ENCODE measurements at places on chromosomes 12 and 14. TPM values are rescaled to one million over a fixed set of nuclear protein-coding genes. Genes with fewer than 3 reads are reported as not detected.

DNA sequence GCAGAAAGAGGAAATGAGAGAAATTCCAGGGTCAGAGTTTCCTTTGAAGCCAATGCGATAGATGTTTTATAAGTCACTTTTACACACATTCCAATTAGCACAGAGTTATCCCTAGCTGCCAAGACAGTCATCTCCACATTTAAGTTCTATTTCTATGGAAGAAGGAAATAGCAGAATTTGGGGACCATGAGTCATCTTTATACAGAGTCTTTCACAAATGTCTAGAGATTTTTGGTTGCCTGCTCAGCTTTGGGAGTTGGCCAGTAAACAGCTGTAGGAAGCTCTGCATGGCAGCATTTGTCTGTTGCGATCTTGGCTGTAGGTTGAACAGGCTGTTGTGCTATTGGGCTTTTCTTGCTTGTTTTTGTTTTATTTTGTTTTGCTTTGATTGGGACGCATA is 884.3 kb downstream of the GALC start:
- DNase-seq: no peak

DNA sequence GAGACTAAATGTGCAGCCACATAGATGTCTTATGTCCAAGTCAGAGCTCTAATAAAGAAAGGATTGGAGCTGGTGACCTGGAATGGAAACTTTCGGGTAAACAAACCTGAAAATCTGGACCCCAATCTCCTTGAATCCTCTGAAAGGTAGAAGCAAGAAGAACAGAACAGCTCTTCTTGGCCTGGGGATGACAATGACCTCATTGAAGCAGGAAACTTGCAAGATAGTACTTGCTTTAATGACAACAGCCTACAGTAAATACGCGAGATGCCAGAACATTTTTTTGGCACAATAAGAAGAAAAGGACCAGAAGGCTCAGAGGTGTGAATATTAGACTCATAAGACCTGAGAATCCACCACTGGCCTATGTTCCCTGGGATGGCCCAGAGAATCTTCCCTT is 4.1 kb upstream of the PRIMA1 start:
- DNase-seq: peak; percentile 3

Gene MAGOHB
- polyA plus RNA-seq: 16.4 TPM

- no peak for DNase-seq
Measured at GRCh38 chr12:22322091-22322490, 12.4 kb downstream of the ST8SIA1 start.

Gene PTHLH
- 4.5 TPM for polyA plus RNA-seq

- DNase-seq: no peak
Measured at GRCh38 chr12:102067574-102068258, 5.9 kb upstream of the WASHC3 start.

DNA sequence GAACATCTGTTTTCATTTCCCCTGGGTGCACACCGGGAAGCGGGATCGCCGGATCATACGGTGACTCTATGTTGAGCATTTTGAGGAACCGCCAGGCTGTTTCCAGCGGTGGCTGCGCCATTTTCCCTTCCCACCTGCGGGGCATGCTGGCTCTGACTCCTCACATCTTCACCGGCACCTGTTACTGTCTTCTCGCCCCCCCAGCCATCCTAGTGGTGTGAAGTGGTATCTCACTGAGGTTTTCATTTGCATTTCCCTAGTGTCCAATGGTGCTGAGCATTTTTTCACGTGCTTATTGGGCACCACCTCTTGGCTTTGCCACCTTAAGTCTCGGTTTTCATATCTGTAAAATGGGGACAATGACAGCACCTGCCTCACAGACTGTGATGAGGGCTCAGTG is 44.1 kb upstream of the EML1 start:
- no peak for DNase-seq

DNA sequence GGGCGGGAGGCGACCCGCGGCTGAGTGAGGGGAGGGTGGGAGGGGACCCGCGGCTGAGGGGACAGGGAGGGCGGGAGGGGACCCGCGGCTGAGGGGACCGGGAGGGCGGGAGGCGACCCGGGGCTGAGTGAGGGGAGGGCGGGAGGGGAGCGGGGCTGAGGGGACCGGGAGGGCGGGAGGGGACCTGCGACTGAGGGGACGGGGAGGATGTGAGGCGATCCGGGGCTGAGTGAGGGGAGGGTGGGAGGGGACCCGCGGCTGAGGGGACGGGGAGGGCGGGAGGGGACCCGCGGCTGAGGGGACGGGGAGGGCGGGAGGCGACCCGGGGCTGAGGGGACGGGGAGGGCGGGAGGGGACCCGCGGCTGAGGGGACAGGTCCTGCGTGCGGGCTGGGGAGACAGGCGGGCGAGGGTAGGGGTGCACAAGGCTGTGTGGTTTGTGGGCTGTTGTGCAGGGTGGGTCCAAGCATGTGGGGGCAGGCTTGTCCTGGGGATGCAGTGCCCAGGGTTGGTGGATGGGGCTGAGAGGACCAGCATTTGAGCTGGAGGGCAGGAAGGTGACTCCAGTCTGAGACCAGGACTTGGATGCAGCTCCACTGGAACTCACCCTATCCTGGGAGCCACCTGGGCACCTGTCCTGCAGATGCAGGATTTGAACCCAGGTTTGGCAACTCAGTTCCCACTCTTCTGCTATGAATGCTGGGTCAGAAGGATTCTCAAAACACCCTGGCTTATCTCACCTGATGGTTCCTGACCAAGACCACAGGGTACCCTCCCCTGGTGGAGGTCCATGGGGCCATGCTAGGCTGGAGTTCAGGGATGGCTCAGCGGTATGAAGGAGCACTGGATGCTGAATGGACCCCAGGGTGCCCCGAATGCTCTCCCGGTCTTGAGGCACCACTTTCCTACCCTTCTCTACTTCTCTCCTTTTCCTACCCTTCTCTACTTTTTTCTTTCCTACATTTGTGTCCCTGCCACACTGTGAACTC is 9.4 kb downstream of the PLD4 start:
- peak; percentile 74 for DNase-seq

DNA sequence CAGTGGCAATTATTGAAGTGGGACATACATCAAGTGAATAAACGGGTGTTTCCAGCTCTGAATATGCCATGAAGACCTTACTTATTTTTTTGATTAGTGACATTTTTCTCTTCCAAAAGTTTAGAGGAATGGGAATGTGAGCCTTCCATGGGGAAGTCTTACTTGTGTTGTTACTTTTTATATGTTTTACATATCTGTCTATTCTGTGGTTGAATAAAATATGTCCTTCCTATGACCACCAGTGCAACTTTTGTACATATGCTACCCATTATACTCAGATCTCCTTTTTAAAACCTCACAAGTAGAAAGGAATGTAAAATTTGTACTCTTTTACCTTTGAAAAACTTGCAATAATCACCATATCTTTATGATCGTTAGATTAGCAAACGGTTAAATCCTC is 132.7 kb downstream of the MSRB3 start:
- no peak for DNase-seq

Gene KICS2
- polyA plus RNA-seq: 2.2 TPM

GRCh38 chr14:77475432-77476115 is 17.7 kb downstream of the AHSA1 start:
- DNase-seq: no peak

- DNase-seq: no peak
Measured at GRCh38 chr14:37167151-37168047, 5.0 kb downstream of the SLC25A21 start.

DNA sequence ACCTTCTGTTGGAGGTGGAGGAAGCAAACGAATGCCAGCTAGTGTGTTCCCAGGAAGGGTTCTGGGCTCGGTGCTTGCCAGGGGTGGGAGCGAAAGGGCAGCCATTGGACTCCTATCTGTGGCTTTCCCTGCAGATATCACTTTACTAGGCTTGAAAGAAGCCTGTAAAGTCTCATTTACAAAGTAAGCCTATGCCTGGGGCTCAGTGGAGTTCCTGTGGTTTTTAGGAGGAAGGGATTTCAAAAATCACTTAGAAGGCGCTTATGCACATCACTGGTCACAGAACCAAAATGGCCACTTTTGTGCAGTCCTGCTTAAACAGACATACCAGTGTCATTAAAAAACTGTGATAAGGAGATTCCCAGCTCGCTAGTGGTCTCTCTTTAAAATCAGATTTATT is 22.7 kb downstream of the CLMN start:
- DNase-seq: no peak

Gene CARMIL3
- polyA plus RNA-seq: not detected

DNA sequence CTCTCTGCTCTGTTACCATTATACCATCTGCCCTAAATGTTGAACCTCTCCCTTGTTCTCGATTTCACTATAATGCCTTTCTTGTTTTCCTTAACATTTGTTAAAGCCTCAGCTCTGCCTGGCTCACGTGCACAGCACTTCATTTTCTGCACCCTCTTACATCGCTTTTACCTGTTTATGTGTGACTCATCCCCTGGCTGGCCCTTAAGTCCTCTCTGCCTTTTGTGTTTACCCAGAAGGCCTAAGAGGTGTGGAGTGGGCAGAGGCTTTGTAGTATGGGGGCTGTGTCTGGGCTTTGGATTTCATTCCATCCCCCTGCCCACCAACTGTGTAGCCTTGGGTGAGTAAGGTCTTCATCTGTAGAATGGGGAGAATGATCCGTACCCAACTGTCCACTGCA is 36.5 kb downstream of the UBE3B start:
- DNase-seq: no peak

Gene TAS2R14
- polyA plus RNA-seq: not detected

GRCh38 chr14:105060751-105061427 is 4.3 kb downstream of the GPR132 start:
- no peak for DNase-seq

DNA sequence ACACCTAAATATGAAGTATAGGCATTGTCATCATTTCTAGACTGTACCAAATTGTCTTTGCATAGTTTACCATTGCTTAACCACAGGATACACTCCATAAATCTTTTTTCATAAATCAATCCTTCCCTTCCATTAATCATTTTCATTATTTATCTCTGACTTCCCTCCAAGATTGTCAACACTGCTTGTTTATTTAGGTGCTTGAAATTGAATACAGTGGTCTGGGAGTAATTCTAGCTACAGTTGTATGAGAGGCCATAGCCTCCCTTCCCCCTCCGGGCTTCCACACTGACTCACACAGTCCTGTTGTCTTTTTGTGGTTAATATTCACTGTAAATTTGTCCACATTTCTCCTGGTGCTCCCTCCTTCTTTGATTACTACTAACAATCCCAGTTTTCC is 114.2 kb upstream of the ARID2 start:
- no peak for DNase-seq

DNA sequence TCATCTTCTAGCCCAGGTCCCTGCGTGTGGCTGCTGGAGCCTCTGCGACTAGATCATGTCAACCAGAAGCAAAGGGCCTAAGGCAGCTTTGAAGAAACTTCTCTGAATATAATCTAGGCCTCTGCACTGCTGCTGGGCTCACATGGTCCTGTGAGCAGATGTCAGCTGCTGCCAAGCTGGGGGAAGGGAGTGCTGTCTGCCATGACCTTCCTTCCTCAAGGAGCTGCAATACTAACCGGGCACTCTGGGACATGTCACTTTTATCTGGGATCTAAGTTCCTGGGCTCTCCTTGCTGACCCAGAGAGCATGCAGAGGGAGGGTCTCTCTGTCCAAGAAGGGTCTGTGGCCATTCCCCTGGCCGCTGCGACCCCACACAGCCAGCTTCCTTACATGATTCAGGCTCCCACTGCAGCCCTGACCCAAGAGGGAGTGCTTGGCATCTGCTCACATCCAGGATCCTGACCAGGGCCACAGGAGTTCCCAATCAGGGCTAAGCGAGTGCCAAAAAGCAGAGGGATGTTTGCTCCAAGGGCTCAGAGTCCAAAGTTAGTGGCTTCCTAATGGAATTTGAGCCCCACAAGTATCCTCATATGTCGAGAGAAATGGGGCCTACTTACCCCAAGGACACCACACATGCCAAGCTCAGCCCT is 74.0 kb downstream of the PLEKHG3 start:
- peak; percentile 62 for DNase-seq

Gene C12orf54
- polyA plus RNA-seq: 2.5 TPM

DNA sequence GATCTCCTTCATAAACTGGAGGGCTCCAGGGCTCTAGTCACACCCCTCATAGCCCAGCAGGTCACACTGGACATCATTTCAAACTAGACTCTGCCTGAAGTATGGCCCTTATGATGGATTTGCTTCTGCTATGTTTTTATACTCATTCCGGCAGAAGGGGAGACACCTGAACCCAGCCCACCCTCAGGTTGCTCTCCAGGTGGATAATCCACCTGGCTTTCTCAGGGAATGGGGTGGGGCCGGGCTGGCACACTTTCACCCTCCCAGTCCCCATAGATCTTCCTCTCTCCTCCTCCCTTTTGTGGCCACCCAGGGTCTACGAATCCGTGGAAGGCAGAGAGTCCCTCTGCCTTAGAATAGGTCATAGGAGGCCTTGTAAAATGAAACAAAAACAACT is 9.8 kb upstream of the KRT73 start:
- DNase-seq: no peak

Gene LRFN5
- polyA plus RNA-seq: not detected

GRCh38 chr14:67553547-67553946 is 20.5 kb downstream of the PLEKHH1 start:
- no peak for DNase-seq

Gene CBX5
- polyA plus RNA-seq: 9.4 TPM

Gene NANOG
- not detected for polyA plus RNA-seq

Gene BCAT1
- 3.8 TPM for polyA plus RNA-seq

GRCh38 chr12:90908465-90908864 is 46.5 kb downstream of the CCER1 start:
- DNase-seq: no peak

DNA sequence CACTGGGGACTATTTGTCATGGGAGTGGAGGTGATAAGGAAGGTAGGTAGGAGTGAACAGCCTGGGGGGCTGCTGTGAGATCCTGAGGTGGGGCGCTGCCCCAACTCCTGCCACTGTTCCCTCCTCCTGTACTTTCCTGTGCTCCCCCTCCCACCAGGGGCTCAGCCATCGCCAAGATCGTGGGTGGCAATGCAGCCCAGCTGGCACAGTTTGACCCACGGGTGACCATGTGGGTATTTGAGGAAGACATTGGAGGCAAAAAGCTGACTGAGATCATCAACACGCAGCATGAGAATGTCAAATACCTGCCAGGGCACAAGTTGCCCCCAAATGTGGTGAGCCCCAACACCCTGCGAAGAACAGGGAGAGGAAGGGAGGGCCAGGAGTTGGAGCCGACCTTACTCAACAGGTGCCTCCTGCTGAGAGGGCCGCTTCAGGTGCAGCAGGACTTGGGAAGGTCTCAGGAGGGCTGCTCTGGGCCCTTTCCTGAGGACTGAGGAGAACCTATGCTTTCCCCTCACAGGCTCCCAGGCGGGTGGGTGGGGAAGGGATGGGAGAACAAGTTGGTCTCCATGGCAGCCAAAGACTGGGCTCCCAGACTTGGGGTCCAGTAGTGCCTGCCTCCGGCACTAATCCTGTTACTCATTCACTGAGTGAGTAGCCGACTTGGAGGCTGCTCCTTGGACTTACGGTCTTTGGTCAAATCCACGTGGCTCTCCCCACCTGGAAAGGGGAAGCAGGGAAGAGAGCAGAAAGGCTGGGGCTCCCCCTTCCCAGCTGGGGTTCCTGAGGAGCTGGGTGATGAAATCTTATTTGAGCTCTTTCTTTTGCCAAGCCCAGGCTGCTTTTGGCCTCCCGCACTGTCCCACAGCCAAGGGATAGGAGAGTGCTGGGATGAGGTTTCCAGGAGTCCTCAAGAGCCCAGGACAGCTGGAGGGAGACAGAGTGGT is 884 bp downstream of the GPD1 start:
- DNase-seq: no peak

- DNase-seq: no peak
Measured at GRCh38 chr14:82641050-82641540, 1107.4 kb upstream of the SEL1L start.

- DNase-seq: no peak
Measured at GRCh38 chr14:68473794-68474193, 319.1 kb downstream of the ZFP36L1 start.
